ENCODE measurements at places on chromosomes 5 and 9.

GRCh38 chr9:9719373-9720112 is 893.3 kb downstream of the PTPRD start:
- DNase-seq: no peak

DNA sequence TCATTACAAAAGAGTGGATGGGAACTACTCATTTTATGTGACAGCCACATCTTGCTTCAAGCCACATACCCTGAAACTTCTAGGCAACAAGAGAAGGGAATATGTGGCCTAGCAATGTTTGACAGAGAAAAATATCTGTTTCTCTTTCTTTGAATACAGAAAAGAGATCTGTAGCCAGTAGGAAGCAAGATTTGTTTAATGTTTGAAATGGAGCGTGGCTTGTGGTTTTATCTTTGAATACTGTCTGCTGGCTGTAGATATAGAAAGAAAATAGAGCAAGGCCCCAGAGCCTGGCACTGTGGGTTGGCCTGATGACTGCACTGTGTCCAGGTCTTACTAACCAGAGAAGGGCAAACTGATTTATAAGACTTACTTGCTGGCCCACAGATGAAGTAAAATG is 133.8 kb downstream of the ARHGEF28 start:
- DNase-seq: no peak

- no peak for DNase-seq
Measured at GRCh38 chr9:37001459-37001858, 32.6 kb downstream of the PAX5 start.

GRCh38 chr9:70470050-70471015 is 55.9 kb upstream of the KLF9 start:
- DNase-seq: no peak

DNA sequence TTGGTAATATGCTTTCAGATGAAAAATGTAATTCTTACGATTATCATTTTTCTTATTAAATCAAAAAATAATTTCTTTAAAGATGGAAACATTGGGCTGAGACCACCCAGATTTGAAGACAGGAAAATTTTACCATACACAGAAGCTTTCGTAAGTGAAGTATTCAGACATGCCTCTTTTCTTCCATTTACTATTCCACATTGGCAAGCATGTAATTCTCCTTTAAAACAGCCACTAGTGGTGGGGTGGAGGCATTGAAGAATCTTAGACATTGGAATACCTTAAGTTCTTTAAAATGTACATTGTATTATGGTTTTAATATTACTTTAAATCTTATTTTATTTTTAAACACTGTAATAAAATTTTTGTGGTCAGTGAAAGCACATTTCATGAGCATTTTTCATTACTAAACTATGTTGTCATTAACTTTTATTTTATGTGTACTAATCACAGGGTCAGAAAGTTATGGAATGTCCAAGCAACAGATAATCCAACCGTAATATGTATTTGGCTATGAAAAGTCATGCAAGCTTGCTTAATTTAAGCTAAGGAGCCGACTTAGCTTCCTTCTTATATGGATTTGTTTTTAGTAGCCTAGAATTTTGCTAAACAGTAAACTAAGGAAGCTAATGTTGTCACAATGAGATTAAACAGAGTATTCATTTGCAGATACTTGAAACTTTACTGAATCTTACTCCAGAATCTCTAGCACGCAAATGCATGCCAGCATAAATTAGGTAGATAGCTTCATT is 97.4 kb upstream of the ALDH1A1 start:
- DNase-seq: no peak

GRCh38 chr5:85938201-85938600 is 679.5 kb upstream of the COX7C start:
- no peak for DNase-seq

GRCh38 chr5:149930043-149930748 is 14.4 kb downstream of the PDE6A start:
- no peak for DNase-seq

GRCh38 chr5:62296998-62297397 is 9.0 kb upstream of the KIF2A start:
- DNase-seq: no peak

- no peak for DNase-seq
Measured at GRCh38 chr9:88307136-88307535, 81.1 kb upstream of the SPIN1 start.

DNA sequence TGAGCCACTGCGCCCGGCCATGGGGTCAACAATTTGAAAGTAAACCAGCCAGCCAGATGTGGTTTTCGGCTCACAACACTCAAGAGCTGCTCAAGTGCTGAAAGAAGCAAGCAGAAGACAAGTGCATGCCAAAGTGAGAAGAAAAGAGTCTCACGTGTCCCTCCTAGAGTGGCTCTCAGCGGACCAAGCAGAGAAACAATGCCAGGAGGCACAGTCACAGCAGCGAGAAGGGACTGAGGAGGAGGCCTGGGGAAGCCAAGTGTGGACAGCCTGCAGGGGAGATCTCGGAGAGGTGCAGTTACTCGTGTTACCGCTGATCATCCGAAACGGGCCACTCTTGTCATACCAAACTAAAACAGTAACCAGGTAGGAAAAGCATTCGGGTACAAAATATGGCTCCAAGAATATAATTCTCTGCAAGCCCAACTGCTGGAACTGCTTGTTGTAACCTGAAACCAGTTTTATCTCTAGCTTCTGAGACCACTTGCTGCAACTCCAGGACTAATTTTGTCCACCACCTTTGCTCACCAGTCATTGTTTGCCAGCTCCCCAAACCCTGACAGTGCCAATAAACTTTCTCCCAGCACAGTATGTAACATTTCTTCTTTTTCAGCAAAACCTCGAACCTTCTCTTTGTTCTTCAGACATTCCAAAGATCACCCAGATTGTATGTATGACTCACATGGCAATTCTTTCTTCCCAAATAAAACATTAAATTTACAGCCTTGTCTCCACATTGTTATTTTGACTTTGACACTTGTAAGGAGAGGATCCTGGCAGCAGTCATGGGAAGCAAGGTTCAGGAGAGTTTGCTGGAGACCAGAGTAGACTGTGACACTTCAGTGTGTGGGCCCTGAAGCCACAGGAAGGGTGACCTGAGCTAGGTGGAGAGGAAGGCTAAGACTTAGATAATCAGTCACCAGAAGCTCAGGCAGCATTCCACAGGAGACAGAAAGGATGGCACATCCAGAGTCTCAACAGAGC is 6.3 kb downstream of the SLC35D2 start:
- no peak for DNase-seq

- no peak for DNase-seq
Measured at GRCh38 chr5:132485641-132486317, 4.8 kb downstream of the IRF1 start.

All from stimulated activated CD8-positive, alpha-beta memory T cell treated with anti-CD3 and anti-CD28 coated beads, Interleukin-2, amount 100 ng/mL, for 1 hour (primary cell).